ENCODE measurements at places on chromosomes 11 and 22.

DNA sequence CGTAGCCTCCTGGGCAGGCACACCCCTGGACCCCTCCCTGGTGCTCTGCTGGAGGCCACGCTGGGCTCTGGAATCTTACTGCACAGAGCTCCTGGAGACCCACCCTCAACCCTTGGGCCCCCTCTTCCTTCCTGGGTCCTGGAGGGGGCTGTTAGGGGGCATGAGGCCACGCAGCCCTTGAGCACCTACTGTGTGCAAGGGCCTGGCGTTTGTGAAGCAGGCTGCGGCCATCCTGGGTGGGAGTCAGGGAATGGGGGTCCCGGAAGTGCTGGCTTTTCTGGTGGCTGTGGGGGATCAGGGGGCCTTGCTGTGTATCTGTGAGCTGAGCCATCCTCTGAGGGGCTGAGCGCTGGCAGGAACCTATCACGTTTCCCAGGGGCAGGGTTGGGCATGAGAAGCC, 40.9 kb upstream of the CCDC188 start:
- DNase-seq = no peak

- no peak for DNase-seq
Measured at GRCh38 chr11:133897331-133897650, 52.0 kb upstream of the SPATA19 start.

GRCh38 chr22:31253949-31254348, 38.3 kb downstream of the PIK3IP1 start:
- DNase-seq = no peak

DNA sequence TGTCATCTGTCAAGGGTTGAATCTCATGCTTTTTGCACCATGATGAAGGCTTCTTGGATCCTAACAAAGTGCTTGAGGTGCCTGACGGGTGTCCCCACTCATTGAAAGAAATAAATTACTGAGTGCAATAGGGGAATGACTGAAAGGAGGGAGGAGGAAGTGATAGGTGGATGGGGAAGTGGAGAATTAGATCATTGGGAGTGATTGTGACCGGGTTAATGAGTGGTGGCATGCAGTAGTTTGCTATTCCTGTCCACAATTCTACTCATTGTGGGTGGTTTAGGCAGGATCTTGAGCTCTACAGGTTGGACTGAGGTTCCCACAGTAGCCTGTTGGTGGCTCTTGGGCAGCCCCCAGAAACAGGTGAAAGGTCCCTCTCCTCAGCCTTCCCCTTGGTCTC, 44.3 kb downstream of the THAP12 start:
- DNase-seq = no peak

- no peak for DNase-seq
Measured at GRCh38 chr11:12506404-12506921, 129.1 kb downstream of the PARVA start.

- DNase-seq = no peak
Measured at GRCh38 chr11:107776062-107776461, 64.2 kb upstream of the SLN start.

GRCh38 chr11:95739108-95739938, 50.3 kb downstream of the FAM76B start:
- DNase-seq = no peak

DNA sequence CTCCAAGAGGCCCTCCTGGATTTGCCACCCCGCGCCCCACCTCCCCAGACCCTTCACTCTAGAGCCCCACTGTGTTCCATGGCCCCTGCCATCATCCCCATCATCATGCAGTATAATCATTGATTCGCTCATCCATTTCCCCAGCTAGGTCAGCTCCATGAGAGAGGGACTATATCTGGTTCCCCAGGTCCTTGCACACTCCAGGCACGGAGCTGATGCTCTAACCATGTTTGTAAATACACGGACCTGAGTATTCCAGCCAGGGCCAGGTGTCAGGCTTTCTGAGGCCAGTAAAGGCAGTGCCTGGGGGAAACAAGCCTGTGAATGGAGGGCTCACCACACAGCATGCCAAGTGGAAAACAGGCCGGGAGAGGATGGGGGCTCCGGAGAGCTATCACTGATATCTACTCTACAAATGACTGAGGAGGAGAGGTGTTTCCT, 27.1 kb upstream of the OAF start:
- DNase-seq = no peak

- DNase-seq = no peak
Measured at GRCh38 chr11:125267548-125267947, 103.0 kb downstream of the PKNOX2 start.

- no peak for DNase-seq
Measured at GRCh38 chr11:41273908-41274307, 185.5 kb downstream of the LRRC4C start.

DNA sequence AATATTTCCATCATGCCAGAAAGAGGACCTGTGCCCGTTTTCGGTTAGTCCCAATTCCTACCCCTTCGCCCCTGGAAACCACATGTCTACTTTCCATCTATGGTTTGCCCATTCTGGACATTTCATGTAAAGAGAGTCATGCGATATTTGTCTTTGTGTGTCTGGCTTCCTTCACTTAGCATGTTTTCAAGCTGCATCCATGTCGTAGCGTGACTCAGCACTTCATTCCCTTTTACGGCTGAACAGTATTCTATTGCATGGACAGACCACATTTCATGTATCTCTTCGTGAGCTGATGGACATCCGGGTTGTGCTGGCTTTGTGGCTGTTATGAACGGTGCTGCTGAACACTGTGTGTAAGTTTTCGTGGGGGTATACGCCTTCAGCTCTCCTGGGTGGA, 43.4 kb downstream of the SCUBE1 start:
- DNase-seq = no peak

DNA sequence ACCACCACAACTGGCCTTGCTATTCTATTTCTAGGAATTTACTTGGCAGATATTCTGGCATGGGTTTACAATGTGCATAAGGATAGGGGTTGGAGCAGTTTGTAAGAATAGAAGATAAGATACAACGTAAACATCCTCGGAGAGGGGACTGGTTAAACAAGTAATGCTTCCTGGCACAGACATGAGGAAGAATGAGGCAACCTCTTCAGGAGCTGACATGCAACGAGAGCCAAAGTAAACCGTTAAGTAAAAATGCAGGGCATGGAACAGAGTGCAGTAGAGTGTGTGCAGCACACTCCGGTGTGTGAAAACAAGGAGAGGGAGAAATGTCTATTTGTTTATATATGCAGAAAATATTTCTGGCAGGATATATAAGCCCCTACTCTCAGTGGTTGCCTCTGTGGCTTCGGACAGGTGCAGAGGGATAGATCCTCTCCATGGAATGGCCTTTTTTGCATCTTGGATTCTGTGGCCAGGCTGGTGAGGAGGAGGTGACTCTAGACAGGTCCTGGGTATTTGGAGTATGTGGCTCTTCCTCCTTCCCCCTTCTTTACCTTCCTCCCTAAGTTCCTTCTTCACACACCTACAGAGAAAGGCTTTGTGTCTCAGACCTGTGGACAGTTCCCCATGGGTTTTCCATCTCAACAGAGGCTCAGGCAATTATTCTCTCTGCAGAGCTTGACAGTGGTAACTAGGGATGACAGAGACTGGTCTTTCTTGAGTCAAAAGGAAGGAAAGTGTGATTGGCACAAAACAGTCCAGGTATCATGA, 2.5 kb downstream of the RAB36 start:
- no peak for DNase-seq

- no peak for DNase-seq
Measured at GRCh38 chr11:131656179-131656838, 285.9 kb downstream of the NTM start.

All from stimulated activated CD4-positive, alpha-beta T cell treated with anti-CD3 and anti-CD28 coated beads, Interleukin-4, amount 100 ng/mL, for 4 hours (primary cell).